Right ventricle myocardium superior (tissue), 1 donor: ENCODE measurements at places on chromosomes 2 and 18.

DNA sequence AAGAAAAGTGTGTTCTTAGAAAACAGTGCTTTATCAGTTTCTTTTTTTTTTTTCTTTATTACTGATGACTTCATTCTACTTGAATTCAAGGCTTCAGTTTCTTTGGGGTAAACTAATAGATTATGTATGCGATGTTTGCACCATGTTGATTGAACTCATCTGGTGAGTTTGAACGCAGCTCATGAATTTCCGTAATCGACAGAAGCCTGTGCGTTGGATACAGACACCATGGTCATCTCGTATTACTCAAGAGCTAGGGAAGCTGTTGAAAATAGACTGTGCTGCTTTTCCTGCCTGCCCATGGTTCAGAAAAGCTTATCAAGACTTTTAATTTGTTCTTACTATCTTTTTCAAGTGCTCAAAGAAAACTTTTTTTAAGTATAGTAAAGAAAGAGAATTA is 185.5 kb upstream of the NRP2 start:
- no peak for DNase-seq

- no peak for DNase-seq
Measured at GRCh38 chr2:229048134-229048533, 223.0 kb downstream of the PID1 start.

DNA sequence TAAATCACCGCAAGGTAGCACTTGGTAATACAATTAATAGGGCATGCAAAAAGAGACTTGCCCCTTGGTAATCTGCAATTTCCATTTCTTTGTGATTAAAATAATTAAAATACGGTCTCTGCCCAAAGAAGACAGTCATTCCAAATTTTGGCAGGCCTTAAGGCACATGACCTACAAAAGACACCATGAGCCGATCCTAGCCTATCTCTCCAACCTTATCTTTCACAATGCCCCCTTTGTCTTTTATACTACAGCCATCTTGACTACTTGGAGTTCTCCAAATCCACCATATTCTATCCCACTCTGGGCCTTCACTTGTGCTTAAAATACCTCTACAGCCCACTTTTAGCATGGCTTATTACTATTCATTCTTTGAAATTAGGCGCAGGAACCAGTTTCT is 23.3 kb downstream of the CFAP210 start:
- no peak for DNase-seq

GRCh38 chr2:200862532-200863000 is 1.9 kb downstream of the CLK1 start:
- DNase-seq = no peak
